ENCODE measurements at places on chromosomes 3 and 15.

- no peak for DNase-seq
These were observed 61.4 kb upstream of the IMPG2 start for GRCh38 chr3:101381809-101382208.

- no peak for DNase-seq
These were observed 12.5 kb downstream of the PATL2 start for GRCh38 chr15:44698641-44699040.

DNA sequence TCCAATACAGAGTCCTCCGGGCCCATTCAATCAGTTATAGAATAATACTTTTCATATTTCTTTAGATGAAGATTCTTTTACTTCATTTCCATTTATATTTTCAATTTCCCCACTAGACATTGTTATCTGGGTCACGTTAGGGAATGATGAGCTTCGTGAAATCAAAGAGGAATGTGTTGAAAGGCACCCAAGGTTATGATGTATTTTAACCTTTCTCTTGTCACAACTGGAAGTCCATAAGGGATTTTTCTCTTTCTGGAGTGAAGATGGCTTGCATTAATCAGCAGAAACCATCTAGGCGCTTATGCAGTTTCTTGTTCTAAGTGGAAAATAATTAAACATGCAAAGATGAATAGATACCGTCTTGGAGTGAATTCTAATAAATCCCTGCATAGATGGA, 180.5 kb downstream of the FEZF2 start:
- no peak for DNase-seq

GRCh38 chr3:127171320-127171719, 21.6 kb upstream of the PRR23E start:
- DNase-seq, result no peak

DNA sequence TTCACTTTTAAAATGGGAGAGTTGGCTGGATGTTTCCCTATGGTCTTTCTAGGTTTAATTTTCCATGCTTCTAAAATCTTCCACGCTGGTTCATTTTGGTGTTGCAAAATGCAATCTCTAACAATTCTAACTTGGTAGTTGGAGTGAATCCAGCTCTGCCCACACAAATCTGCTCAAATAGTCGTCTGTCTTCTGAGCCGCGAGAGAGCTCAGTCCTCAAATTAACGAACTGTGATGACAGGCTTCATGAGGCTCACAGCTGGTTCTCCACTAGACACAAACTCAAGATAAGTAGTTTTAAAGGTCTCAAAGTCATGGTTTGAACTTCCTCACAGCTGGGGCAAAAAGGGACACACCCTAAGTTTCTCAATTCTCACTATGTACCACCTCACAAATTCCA, 178.6 kb upstream of the LYSMD4 start:
- DNase-seq, result no peak

GRCh38 chr3:177460047-177460446, 262.8 kb upstream of the TBL1XR1 start:
- DNase-seq, result no peak

DNA sequence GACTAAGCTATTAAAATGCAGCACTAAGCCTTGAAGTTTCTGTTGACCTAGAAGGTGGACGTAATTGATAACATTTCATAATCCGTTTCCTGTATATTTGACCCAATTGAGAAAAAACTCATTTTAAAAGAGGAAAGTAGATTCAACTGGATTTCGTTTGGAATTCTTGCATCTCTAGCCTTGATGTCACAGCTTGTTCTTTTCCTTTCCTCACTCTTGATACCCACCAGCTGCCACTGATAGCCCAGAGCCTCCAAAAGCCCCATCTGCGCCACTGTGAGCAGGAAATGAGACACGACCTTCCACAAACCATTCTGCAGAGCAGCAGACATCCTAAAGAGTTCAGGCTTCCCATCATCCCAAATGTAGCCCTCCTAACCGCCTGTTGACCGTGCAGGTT, 61.8 kb downstream of the FOXB1 start:
- no peak for DNase-seq

Measured in activated T-helper 1 cell treated with anti-CD3 and anti-CD28 coated beads, Interleukin-2, amount 50 U/mL, for 16 hours (primary cell).